ENCODE measurements at places on chromosomes 3 and 15. TPM values are rescaled to one million over a fixed set of nuclear protein-coding genes. Genes with fewer than 3 reads are reported as not detected.

The PIF1 gene
- total RNA-seq = 2.5 TPM

The MNS1 gene
- 0.78 TPM for total RNA-seq

The PTPRG gene
- total RNA-seq = 8.4 TPM

The EXD1 gene
- not detected for total RNA-seq

The KLF15 gene
- 16.4 TPM for total RNA-seq

DNA sequence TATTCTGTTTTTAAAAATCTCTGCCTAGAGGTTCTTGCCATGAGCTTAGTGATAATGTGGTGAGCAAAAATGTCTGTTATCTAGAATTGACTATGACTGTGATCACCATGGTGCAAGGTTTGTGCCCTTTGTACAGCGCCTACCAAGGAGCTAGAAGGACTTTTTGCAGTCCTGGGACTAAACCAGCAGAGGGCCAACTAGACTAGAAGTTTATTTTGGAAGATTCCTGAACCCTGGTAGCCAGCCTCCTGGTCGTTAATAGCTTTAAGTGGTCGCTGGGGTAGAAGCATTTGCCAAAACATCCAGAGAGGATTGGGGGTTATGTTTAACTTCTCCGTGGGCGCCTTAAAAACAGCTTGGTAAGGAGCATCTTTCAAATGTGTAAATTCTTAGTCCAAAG lies 7.8 kb downstream of the SCG5 start:
- no peak for DNase-seq

GRCh38 chr3:93991631-93992030 lies 11.7 kb downstream of the ARL13B start:
- no peak for DNase-seq

GRCh38 chr3:195748661-195749060 lies 27.9 kb downstream of the MUC20 start:
- no peak for DNase-seq

DNA sequence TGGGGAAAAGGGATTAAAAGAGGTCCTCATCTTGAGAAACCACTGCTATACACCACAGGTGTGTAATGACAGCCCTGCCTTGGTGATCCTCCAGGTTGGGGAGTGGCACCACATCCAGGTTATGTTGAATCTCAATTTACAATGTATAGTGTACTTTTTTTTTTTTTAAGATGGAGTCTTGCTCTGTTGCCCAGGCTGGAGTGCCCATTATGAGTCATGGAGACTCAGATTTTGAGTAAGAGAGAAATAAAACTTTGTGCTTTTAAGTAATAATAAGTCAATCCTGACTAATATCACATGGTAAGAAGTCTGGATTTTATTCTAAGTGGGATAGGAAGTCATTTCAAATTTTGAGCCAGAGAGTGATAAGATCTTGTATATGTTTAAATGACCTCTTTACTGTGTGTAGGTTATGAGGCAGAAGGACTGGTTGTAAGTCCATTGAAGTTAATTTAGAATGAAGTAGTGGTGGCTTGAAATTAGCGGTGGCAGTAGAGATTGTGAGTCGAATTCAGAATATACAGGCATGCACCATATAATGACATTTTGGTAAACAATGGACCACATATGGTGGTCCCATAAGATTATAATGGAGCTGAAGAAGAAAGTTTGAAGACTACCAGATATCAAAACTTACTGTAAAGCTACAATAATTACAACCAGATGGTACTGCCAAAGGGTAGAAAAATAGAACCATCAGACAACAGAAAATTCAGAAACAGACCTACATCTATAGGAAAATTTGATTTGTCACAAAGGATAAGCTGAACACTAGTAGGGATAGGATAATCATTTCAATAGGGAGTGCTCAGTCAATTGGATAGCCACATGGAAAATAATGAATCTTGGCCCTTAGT lies 20.7 kb downstream of the POPDC2 start:
- no peak for DNase-seq

DNA sequence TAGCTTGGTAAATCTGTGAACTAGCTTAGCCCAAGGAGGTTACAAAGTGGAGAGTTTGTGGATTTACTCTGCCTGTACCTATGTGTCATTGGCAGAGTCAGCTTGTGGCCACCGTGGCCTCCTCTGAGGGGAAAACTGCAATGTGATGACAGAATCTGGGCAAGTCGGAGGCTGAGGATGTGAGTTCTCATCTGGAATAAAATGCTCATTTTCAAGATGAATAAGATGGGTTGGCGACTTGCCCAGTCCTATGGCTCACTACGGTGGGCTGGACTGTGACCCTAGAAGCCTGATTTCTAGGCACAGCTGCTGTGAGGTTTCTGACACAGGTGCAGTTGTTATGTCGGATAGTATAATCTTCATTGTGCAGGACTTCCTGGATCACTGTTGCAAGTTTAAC lies 83.7 kb downstream of the ETV5 start:
- DNase-seq = no peak

DNA sequence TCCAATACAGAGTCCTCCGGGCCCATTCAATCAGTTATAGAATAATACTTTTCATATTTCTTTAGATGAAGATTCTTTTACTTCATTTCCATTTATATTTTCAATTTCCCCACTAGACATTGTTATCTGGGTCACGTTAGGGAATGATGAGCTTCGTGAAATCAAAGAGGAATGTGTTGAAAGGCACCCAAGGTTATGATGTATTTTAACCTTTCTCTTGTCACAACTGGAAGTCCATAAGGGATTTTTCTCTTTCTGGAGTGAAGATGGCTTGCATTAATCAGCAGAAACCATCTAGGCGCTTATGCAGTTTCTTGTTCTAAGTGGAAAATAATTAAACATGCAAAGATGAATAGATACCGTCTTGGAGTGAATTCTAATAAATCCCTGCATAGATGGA lies 180.5 kb downstream of the FEZF2 start:
- DNase-seq = no peak

GRCh38 chr3:143526011-143526545 lies 322.2 kb downstream of the SLC9A9 start:
- DNase-seq = no peak

DNA sequence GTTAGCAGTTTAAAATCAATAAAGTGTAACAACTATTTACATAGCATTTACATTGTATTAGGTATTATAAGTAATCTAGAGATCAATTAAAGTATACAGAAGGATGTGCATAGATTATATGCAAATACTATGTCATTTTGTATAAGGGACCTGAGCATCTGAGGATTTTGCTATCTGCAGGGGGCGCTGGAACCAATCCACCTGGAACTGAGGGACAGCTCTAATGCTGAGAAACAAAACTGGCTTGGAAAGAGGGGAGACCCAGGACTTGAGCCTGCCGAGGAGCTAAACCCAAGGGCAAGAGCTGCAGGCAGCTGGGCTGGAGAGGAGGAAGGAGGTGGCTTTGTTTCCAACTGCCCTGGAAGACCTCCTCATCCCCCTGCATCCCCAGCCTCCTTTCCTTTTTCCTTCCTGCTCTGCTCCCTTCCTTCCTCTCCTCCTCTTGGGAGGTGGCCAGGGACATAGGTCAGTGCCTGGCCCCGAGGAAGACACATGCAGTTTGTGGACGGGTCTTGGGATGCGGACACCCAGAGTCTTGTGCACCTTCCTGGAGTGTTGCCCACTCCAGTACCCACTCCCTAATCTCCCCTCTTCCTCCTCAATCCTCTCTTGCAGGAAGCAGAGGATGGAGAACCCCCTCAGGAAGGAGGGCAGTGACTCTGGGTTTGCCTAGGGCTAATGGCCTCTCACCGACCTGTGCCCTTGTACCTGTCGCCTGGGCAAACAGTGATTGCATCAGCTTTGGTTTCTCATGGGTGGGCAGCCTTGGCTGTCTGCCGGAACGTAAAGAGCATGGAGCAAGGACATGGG lies 825 bp upstream of the RTP3 start:
- DNase-seq = no peak

- peak; percentile 91 for DNase-seq
Observed at GRCh38 chr3:50519471-50520089, 16.1 kb upstream of the CACNA2D2 start.

- no peak for DNase-seq
Observed at GRCh38 chr3:149512073-149512782, 37.7 kb downstream of the TM4SF4 start.

DNA sequence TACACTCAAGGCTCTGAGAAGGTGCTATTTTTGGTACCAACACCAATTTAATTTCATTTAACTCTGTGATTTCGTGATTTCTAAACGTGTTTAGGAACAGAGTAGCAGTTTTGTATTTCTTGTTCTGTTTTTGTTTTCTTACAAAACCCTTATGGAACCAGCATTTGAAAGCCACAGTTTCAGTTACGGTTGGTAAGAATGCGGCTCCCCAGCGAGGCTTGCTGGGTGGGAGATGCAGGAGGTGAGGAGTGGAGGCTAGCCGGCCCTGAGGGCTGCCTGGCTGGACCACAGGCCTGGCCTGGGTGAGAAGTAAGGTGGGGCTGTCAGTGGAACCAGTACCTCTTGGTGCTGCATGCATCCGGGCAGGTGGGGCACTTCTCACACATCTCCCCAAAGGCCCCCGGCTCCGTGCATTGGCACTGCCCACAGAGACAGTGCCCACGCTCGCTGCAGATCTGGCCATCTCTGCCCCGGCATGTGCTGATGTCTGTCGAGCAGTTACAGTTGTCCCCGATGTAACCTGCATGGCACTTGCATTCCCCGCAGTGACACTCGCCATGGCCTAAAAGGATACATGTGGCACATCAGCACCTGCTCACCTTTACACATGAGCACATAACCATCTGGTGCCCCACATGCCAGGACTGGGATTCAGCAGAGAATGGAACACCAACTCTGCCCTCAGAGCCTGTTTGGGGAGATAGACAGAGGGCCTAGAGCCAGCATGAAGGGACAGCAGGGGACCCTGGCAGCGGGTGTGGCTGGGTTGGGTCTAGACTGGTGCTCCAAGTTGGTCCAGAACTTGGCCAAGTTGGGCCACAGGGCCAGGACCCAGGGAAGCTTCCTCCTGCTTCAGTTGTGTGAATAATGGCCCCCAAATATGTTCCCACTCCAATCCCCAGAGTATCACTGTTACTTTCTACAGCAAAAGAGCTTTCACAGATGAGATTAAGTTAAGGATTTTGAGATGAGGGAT lies 43.4 kb downstream of the UMPS start:
- DNase-seq = no peak

DNA sequence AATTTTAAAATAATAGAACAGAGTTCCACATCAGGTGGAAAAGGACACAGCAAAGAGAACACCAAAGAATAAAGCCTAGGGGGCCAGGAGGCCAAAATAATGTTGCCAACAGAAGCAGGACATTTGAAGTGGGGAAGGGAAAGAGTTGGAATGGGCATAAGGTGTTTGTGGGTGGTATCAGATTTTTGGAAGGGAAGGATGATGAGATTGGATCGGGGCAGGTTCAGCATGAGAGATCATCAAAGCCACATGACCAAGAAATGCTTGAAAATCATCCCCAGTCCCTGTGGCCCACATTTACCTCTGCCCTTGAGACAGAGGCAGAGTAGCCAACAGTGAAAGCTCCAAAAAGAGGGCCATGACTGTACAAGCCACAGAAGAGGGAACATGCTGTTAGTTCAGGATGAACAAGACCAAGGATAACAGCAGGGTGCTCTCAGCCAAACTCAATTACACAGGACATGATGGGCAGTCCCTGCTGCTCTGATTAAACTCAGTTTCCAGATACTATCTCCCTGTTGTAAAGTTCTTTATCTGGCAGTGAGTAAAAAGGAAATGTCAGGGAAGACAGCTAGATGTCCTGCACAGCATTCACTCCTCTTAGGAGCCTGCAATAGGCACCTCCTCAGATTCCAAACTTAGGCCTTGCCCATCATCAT lies 32.5 kb downstream of the RAB27A start:
- DNase-seq = no peak

DNA sequence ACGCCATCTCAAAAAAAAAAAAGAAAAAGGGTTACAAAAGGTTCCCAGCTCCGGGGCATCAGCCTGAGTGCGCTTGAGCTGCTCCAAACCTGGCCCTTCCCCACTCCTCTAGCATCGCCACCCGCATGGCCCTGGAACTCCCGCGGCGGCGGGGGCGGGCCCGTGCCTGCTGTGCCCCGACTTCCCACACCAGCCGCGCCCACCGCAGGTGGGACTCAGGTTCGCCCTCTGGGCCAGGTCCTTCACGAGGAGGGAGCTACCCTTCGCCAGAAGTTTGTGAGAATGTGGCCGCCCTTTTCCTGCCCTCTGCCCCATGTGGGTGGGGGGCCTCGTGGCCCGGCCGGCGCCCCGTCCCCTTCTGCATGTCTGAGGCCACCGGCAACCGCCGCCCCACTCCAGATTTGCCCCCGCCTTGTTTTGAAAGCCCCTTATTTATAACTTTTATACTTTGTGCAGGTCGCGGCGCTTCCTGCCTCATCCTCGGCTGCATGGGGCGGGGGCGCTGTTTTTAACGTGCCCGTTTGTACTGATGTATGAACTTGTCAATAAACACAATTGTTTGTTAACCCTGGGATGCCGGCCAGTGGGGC lies 507 bp upstream of the JMJD7 start:
- DNase-seq = no peak

DNA sequence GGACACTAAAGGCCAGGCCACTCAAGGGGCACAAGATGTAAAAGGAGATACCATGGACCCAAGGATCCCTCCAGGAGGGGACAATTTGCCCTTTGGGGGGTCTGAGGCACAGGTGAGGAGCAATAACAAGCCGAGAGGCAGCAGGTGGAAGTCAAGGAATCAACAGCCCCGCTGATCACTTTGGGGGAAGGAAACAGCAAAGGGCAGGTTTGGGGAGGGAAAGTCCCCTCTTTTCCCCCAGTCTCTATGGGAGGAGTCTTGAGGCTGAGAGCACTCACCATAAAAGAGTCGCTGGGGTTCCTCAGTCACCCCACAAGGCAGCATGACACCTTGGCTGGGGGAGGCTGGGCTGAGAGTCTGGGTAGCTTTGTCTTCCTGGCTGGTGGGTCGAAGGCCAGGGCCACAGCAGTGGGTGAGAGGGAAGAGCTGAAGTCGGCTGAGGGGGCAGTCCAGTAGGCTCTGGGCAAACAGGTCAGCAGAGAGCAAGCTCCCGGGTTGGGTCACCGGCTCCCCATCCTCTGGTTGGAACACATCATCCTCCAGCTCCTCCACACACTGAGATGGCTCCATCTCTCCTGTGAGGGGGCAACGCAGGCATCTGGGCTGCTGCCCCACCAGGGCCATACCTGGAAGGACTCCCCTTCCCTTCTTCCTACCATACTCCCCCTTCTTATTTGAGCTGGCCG lies 3.0 kb downstream of the BMF start:
- DNase-seq = peak; percentile 87

DNA sequence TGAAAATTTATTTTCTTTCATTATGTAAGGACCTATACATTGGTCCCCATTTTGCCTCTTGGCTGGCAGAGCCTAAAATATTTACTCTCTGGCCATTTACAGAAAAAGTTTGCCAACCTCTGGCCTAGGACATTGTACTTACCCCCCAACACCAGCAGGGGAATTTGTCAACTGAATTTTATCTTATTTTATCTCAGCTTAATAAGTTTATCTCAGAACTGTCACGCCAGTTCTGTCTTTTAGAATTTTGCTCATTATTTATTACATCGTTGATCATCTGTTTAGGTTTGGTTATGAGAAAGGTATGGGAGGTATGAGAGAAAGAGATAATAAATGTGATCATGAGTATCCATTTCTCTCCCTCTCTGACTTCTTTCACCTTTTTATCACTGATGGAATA lies 38.3 kb downstream of the CHD2 start:
- no peak for DNase-seq

DNA sequence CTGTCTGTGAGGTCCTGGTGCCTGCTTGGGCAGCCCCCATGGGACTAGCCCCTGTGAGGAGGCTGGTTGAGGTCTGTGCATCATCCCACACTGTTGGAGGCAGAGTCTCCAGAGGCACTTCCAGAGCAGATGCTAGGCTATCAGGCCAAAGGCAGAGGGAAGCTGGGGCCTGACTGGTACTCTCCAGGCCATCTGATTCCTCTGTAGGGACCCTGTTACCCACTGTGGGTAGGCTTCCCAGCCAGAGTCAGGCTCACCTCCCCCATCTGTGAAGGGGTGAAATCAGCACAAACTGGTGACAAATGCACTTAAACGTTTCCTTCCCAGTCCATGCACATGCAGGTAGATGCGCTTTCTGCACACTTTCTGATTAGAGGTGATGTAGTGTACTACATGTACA lies 212.6 kb upstream of the TOPAZ1 start:
- no peak for DNase-seq
